ENCODE measurements at places on chromosomes 6 and 20. TPM values are rescaled to one million over a fixed set of nuclear protein-coding genes. Genes with fewer than 3 reads are reported as not detected.

DNA sequence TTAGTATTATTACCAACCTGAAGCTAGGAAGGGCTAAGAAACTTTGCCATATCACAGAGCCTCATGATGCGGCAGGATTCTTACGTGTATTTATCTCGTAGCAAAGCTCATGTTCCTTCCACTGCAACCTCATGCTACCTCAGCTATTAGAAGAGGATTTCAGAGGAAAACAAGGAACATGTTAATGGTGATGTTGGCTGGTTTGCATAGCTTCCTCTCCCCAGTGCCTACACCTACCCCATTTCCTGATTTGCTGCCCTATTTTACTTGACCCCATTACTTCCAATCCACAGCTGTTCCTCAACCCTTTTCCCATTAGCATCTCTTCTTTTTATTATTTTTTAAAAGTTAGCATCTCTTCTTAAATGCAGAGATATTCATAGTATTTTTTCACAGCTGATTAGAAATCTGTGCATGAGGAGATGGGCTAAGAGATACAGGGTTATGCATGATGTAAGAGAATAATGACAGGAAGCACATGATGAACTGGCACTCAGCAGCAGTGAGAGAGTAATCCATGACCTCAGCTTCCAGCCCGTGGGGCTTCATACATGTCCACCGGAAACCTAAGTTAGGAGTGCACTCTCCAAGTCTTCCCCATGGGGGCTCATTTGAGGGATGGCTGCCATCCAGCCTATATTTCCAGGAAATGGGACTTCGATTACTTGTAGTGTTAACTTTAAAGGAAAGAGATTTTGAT is 106.1 kb upstream of the ASF1A start:
- DNase-seq, result no peak

GRCh38 chr20:61950641-61951071 is 115.0 kb downstream of the TAF4 start:
- DNase-seq, result no peak

DNA sequence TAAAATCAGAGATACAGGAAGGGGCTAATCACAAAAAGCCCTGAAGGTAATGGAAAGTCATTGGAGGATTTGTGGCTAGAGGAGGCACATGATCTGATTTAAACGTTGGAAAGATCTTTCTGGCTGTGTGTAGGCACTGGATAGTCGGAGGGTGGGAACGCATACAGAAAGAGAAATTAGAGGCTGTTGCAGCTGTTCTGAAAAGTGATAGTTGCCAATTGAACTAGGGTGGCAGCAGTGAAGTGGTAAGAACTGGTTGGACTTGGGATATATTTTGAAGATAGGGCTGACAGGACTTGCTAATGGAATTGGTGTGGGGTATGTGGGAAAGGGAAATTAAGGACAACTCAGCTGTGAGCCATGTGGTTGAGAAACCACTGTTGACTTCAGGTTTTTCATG is 223.6 kb downstream of the OGFRL1 start:
- no peak for DNase-seq

Gene LST1
- total RNA-seq, result 16.6 TPM

Gene TENT5A
- total RNA-seq, result 34.5 TPM

Gene C6orf52
- 0.63 TPM for total RNA-seq

- DNase-seq, result no peak
Observed at GRCh38 chr20:62227977-62228958, 8.2 kb upstream of the HRH3 start.

Gene LCA5
- total RNA-seq, result 2.8 TPM

- DNase-seq, result no peak
Observed at GRCh38 chr20:13883425-13883824, 98.6 kb downstream of the NDUFAF5 start.

GRCh38 chr6:155062866-155063341 is 67.8 kb downstream of the TIAM2 start:
- no peak for DNase-seq

Gene POM121L2
- total RNA-seq, result not detected

Gene DEF6
- total RNA-seq, result 3.6 TPM

- no peak for DNase-seq
Observed at GRCh38 chr6:10382728-10383330, 32.0 kb downstream of the TFAP2A start.

DNA sequence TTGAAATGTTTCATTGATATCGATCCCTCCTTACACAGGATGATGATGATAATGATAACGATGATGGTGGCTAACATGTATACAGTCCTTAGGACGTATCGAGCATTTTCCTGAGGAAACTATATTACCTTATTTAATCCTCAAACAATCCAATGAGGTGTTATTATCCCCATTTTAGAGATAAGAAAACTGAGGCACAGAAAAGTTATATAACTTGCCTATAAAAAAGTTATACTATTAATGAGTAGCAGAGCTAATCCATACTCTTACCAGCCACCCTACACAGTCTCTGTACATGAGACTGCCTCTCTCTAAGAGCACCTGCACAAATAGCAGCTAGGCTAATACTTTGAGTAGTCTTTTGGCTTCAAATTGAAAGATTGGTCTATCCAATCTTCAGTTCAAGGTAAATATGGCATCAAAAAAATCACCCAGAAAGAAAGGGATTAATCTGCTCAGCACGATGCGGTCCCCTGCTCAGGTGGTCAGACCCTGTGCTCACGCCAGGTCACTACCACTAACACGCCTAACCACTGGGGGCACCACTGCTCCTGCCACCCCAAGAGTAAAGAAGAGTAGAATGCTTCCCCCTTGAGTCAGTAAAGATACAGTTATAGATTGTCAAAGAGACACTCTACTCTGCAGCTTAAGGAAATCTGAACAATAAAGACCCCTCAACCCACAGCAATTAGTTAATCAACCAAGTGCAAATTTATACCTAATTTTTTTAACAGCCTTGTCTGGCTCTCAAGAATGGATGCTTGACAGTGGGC is 15.0 kb downstream of the GABBR1 start:
- no peak for DNase-seq

Gene CRIP3
- 3.2 TPM for total RNA-seq

- no peak for DNase-seq
Observed at GRCh38 chr6:52063584-52064344, 23.6 kb downstream of the PKHD1 start.

Gene RRBP1
- 49.8 TPM for total RNA-seq

Gene VNN1
- 0.23 TPM for total RNA-seq

Gene SLC17A9
- 2.5 TPM for total RNA-seq

- no peak for DNase-seq
Observed at GRCh38 chr6:158290659-158291058, 21.6 kb upstream of the TULP4 start.

- DNase-seq, result no peak
Observed at GRCh38 chr6:123747515-123747914, 56.1 kb upstream of the NKAIN2 start.

GRCh38 chr6:9044426-9044825 is 609.1 kb upstream of the SLC35B3 start:
- no peak for DNase-seq

Gene SLC35D3
- total RNA-seq, result not detected

Gene MAP1LC3A
- total RNA-seq, result 85.7 TPM

GRCh38 chr6:13789746-13790145 is 24.6 kb downstream of the MCUR1 start:
- DNase-seq, result no peak

Gene PRR18
- total RNA-seq, result not detected

GRCh38 chr6:44508646-44509045 is 121.1 kb downstream of the CDC5L start:
- no peak for DNase-seq

Gene SNAP91
- not detected for total RNA-seq

- DNase-seq, result no peak
Observed at GRCh38 chr6:163332575-163332974, 81.9 kb upstream of the QKI start.

DNA sequence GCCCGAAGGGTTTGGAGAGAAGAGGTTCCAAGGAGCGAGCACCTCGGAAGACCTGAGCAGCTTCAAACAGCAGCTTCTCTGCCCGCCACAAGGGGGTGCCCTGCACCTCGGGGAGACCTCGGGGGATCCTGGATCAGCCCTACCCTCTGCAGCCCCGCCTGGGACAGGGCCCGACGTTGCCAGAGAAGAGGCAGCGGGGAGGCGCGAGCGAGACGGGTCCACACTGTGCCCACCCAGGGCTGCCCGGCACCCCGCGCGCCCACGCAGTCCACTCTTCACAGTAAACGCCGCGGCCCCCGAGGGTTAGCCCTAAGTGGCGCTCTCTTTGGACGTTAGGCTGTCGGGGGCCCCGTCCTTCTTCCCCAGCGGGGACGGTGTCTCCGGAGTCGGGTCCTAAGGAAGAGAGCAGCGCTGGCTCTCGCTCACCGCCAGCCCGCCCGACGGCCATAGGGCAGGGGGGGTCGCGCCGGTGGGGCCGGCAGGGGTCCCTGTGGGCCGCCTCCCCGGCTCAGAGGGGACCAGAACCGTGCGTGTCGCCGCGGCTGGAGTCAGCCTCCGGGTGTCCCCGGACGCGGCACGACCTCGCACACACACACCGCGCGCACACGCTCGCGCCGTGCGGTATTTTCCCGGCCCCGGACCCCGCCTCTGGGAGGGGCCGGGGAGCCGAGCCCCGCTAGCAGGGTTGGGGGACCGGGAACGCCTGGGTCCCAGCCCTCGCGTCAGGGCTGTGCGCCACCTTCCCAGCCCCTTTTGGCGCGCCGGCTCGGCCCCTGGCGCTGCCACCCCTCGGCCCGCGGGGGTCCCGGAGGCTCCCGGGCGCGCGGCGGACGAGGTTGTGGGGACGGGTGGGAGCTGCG is 929 bp downstream of the CDH22 start:
- DNase-seq, result no peak

Measured in right cardiac atrium (tissue), 5 donors.